ENCODE measurements at places on chromosomes 11 and 22.

DNA sequence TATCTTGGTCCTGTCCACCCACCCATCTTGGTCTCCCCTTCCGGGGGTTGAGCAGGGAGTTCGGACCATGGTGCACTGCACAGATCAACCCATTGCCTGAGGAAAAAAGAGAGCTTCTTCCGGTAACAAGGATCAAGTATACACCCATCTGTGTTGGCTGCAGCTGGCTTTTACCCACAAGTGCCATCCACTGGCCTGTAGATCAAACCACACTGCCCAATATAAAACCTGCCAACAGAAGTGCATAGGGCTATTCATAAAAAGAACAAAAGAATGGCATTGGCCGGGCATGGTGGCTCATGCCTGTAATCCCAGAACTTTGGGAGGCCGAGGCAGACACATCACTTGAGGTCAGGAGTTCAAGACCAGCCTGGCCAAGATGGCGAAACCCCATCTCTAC, 94.5 kb downstream of the ZC3H12C start:
- DNase-seq: no peak

DNA sequence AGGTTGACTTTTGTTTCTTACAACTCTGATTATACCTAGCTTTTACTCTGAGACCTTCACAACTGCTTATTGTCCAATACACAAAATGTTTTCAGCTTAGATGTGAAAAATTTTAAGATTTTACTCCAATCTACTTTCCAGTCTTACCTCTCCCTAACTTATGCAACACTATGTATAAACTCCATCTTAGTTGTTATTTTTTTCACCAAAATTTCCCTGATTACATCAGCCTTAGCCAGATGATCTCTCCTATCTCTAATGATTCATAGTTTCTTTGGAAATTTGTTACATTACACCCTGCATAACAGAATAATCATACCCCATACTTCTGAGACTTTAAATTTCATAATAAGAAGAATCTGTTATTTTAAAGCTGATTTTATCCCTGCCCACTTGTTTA, 621.0 kb upstream of the ANO3 start:
- no peak for DNase-seq

- DNase-seq: no peak
Measured at GRCh38 chr11:116600930-116601329, 171.9 kb downstream of the BUD13 start.

GRCh38 chr22:49953027-49953679, 7.4 kb upstream of the PIM3 start:
- no peak for DNase-seq

GRCh38 chr11:126355926-126356897, 726 bp downstream of the ST3GAL4 start:
- DNase-seq: no peak

DNA sequence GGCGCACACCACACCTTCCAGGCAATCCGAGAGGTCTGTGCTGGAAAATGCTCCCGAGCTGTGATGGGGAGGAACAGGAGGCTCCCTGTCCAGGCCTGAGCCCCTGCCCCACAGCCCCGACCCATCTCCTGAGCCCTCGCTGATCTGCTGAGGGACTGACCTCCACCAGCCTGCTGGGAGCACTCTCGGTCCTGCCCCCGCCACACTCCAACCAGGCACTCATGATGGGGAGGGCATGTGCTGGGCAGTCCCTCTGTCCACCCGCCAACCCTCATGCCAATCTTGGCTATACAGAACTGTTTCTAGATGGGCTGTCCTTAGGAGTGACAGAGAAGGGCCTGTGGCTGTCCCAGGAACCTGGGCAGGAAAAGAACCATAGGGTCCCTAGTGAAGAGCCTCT, 70.8 kb downstream of the TRMU start:
- no peak for DNase-seq

DNA sequence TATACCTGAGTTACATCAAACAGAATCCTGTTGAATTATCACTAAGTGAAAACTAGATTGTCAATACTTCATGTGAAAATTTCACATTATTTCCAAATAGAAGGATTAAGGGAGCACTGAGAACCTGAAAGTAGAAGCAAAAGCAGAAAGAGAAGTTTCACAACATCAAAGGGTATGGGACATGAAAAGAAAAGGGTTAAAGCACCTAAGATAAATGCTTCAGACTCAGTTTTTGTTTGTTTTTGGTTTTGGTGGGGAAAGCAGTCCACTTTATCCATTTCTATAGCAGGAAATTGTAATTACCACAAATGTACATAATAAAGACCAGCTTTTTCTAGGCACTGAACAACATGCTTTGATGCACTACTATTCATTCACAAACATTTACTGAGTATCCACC, 1069.7 kb upstream of the CCDC90B start:
- DNase-seq: no peak
